ENCODE measurements at places on chromosomes 3 and 15. TPM values are rescaled to one million over a fixed set of nuclear protein-coding genes. Genes with fewer than 3 reads are reported as not detected.

- peak; percentile 65 for DNase-seq
Measured at GRCh38 chr3:37535526-37536432, 325.9 kb upstream of the CTDSPL start.

DNA sequence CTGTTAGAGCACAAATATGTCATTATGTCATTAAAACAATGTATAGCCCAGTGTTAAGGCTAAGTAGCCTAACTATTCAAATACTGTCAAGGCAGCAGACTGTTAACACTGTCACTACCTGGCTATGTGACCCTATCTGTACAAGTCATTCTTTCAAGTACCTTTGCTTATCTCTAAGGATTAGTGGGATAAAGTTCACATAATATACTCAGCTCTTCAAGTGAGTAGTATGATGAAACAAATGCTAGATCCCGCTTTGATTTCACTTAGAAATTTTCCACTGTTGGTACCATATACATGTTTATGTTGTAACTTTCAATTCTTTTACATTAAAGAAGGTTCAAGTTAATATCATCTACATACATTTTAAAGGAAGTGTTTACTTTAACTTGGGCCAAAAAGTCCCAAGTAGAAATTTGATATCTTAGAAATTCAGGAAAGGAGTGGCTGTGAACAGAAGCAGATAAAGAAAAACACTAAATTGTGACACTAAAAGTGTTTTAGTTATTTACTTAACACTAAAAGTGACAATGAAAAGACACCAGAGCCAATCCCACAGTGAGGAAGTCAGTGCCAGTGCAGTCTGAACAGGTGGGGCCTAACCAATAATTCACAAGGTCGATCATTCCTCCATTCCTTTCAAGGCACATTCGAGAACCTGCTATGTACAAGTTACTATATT is 4.8 kb upstream of the RFX7 start:
- no peak for DNase-seq

DNA sequence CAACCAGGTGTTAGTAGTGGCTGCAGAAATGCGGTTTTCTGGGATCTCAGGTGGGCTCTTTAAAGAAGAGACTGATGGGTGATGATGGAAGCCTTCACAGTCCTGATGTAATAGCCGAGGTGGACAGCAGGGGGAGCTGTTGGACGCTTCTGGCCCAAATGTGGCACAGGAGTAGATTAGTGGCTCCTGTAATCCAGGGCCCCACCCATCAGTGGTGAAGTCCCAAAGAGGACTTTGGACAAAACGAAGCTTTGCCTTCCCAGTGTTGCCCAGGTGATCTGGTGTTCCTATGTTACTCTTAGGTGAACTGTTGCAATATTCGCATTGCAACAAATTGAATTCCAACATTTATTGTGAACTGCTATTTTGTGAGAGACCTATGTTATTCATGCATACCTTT is 31.8 kb upstream of the MYZAP start:
- DNase-seq = peak; percentile 70

GRCh38 chr3:154598166-154598565 is 168.2 kb upstream of the GPR149 start:
- DNase-seq = no peak

DNA sequence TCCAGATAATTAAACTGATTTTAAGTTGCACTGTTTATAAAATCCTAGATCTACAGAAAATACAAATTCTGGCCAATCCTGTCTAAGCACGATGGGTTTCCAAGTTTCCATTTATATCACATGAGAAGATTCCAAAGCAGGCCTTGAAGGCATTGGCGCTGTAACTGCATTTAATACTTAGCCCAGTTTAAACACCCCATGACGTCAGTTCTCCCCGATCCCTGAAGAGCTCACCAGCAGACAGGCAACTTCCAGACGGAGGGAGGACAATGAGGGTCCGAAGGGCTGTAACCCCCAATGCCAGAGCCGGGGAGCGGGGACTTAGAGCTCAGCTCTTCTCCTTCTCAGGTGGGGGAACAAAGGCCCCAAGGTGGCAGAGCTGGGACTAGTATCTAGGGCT is 117.3 kb downstream of the XXYLT1 start:
- no peak for DNase-seq

GRCh38 chr3:10389995-10390394 is 69.1 kb upstream of the SEC13 start:
- no peak for DNase-seq

DNA sequence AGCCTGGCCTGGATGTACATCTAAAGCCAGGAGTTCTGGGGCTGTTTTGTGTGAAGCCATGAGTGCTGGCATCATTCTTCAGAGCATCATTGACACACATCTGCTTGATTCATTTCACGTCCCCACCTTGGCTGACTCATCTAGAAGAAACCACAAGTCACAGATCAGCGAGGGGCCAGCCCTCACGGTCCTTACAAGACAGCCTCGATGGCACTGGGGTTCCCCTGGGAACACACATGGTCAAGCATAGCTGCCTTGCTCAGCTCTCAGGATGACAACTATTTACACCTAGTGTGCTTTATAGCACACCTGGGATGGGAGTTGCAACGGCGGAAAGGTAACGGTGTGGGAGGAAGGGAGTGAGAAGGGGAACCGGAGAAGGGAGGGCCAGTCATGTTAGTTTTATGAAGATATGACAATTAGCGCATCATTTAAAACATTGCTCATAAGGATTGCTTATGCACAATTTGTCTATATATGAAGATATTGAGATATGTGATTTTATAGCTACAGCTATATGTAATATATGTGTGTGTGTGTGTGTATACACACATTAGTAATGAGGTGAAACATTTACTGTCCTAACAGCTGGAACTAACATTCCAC is 227.1 kb downstream of the RPLP1 start:
- no peak for DNase-seq

DNA sequence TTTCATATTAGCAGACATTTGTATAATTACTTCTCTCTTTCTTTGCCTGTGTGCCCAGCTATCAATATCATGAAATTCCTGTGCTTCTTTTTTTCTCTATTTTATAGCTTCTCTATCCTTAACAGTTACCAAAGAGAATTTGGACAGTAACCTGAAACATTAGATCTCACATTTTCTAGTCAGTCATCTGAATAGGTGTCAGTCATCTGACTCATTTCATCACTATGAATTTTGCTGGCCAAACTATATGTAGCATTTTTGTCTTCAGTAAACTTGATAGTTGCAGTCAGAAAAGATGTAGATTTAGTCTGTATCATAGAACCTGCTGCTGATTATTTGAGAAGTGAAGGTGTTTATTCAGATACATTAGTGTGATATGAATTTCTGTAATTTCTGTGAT is 52.6 kb downstream of the HMG20A start:
- no peak for DNase-seq

GRCh38 chr3:128263118-128263517 is 109.8 kb downstream of the EEFSEC start:
- DNase-seq = no peak

- no peak for DNase-seq
Measured at GRCh38 chr3:189235214-189235613, 63.4 kb downstream of the TPRG1 start.

GRCh38 chr3:179184826-179185225 is 36.7 kb downstream of the PIK3CA start:
- no peak for DNase-seq

DNA sequence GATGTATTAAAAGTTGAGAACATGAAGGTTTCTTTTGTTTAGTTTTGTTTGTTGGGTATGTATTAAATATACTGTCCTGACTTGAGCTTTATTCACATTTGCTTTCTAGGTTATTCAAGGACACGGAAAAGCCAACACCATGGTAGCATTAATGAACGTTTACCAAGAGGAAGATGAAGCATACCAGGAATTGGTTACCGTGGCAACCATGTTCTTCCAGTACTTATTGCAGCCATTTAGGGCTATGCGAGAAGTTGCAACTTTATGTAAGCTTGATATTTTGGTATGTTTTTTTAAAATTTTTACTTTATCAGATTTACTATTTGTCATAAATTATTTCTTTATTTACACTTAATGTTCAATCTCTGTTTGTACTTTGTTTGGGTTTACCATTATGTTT is 3.6 kb downstream of the WHAMM start:
- no peak for DNase-seq

- DNase-seq = no peak
Measured at GRCh38 chr3:52286777-52287110, 884 bp upstream of the GLYCTK start.

DNA sequence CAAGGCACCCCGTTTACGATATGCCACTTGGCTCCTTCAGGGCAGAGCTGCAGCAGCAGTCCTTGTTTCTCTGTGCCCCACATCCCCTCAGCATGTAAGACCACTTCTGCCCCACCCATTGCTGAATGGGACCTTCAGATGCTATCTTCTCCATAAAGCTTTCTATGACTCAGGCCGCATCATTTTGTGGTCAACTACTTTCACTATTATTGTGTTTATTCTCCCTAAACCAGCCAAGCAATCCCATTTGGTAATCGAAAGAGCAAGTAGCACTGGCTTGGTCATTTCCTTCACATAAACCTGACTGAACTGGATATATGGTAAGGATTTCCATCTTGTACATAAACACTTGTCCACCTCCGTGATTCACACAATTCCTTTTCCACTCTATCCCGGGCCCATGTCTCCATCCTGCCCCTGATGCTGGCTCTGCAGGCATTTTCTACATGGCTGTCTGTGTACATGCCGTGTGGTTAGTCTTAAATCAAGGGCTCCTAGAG is 25.7 kb downstream of the LIPC start:
- DNase-seq = no peak

GRCh38 chr15:94297558-94297957 is 66.2 kb downstream of the MCTP2 start:
- no peak for DNase-seq

GRCh38 chr15:62118520-62119226 is 46.4 kb downstream of the C2CD4B start:
- DNase-seq = no peak

DNA sequence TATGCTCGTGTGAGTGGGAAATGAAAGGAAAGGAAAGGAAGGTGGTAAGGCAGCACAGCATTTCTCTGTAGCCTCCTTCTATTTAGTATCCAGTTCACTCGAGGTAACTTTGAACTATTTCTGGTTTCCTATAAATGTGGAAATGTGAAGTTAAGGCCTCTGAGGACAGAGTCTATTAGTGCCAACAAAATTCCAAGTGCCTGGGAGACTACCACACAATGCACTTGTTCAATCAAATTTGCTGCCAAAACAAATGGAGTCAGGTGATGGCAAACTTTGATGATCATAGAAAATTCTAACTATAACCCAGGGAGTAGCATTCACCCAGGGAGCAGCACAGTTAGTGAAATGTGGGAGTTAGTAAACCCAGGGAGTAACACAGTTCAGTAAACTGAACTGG is 155.1 kb downstream of the ALCAM start:
- no peak for DNase-seq

DNA sequence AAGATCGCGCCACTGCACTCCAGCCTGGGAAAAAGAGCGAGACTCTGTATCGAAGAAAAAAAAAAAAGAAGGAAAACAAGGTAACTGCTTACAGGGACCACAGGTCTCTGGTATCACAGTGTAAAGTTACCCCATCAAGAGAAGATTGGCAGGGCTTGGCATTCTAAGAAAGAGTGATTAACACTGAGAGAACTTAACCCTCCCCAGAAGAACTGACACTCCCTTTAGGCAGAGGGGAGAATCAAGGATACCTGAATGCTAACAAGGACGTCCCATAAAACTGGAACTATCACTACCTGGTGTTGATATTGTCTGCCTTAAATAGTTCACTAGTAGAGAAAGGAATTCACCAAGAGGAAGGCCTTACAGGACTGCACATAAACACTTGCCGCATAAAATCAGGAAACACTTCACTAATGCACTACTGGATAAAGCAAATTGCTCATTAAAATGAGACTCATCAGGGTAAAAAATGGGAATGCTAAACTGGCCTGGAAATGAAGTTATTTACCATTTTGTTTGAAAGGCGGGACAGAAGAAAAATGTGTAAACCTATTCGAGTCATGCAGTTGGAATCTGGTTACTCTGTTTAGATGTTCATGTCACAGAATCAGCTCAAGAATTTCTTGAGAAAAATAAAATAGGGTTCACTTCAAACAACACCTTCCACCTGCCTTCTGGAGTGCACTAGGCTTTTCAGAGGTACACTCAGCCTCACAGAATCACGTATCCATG is 121.6 kb downstream of the FOXP1 start:
- no peak for DNase-seq

- DNase-seq = no peak
Measured at GRCh38 chr15:55576943-55577342, 11.2 kb downstream of the PYGO1 start.

- DNase-seq = no peak
Measured at GRCh38 chr3:22734756-22735155, 468.4 kb upstream of the UBE2E2 start.

DNA sequence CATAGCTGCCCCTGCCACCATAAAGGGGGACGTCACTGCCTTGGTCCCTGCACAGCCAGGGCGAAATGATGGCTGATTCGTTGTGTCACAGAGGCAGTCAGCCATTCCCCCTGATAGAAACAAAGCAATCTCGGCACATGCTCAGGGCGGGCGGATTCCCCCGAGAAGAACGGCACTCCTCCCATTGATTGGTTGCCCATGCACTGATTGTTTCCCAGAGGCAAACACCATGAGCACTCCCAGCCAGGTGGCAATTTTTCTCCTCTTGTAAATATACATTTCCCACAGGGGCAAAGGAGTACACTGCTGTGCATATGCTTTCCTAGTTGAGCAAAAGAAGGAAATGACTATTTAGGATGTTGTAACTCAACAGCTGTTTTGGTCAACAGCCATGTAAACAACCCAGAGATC is 56.5 kb downstream of the KY start:
- no peak for DNase-seq

GRCh38 chr3:155416500-155417118 is 123.1 kb upstream of the STRIT1 start:
- no peak for DNase-seq

DNA sequence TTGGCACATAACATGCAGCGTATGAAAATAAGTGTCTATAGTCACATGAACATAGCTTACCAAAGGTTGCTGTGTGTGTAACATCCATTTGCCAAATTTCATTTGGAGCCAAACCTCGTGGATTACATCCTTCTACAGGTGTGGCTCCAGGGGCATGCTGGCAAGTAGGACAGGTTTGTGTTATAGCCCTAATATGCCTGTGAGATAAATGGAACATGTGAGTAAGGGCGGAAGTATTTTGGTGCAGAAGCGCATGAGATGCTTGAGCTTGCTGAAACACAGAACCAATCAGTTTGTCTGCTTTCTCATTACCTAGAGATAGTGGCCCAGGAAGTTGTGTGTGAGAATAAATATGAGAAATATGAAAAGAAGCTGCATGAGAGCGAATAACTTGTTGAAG is 21.8 kb upstream of the XCR1 start:
- no peak for DNase-seq

Gene CAMK2N2
- total RNA-seq = 0.17 TPM

Gene PRKAR2A
- 40.4 TPM for total RNA-seq

Gene CEMIP
- 0.23 TPM for total RNA-seq

Gene HHLA2
- not detected for total RNA-seq

Gene KBTBD13
- 4.1 TPM for total RNA-seq

Gene FAM107A
- total RNA-seq = 42.1 TPM

Gene MYO5C
- 1.8 TPM for total RNA-seq

Gene CCR3
- not detected for total RNA-seq

Gene ACKR2
- 0.67 TPM for total RNA-seq

Gene PARP15
- total RNA-seq = 0.44 TPM

Gene DHX30
- 43.3 TPM for total RNA-seq

Measured in heart left ventricle (tissue), 16 donors.